CD8-positive, alpha-beta memory T cell (primary cell): ENCODE measurements at places on chromosomes 12 and 14. TPM values are rescaled to one million over a fixed set of nuclear protein-coding genes. Genes with fewer than 3 reads are reported as not detected.

DNA sequence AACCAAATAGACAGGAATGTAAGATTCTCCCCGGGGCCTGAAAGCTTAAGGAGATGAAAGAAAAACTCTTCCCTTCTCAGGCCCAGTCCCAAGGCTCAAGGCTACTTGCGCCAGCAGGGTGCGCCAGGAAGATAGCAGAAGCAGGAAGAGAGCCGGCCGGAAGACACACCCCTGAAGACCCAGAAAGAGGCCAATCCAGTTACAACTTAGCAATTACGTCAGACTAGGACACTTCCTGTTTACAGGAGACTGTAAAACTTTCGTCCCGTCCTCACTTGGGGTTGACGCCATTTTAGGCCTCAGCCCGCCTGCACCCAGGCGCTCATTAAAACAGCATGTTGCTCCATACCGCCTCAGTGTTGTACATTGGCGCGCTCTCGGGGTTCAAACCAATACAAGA lies 9.4 kb downstream of the COX16 start:
- DNase-seq, result no peak
- no peaks in the 10 kb centered on the region for H3K27me3 ChIP-seq
- no peaks in the 10 kb centered on the region for H3K36me3 ChIP-seq
- no peak overlapping the region for H3K4me3 ChIP-seq

SLC35E3 gene
- total RNA-seq, result 4.0 TPM

IL23A gene
- 26.9 TPM for total RNA-seq

ITPK1 gene
- 66.1 TPM for total RNA-seq

PUS1 gene
- total RNA-seq, result 107 TPM

ANGEL1 gene
- total RNA-seq, result 17.1 TPM

DNA sequence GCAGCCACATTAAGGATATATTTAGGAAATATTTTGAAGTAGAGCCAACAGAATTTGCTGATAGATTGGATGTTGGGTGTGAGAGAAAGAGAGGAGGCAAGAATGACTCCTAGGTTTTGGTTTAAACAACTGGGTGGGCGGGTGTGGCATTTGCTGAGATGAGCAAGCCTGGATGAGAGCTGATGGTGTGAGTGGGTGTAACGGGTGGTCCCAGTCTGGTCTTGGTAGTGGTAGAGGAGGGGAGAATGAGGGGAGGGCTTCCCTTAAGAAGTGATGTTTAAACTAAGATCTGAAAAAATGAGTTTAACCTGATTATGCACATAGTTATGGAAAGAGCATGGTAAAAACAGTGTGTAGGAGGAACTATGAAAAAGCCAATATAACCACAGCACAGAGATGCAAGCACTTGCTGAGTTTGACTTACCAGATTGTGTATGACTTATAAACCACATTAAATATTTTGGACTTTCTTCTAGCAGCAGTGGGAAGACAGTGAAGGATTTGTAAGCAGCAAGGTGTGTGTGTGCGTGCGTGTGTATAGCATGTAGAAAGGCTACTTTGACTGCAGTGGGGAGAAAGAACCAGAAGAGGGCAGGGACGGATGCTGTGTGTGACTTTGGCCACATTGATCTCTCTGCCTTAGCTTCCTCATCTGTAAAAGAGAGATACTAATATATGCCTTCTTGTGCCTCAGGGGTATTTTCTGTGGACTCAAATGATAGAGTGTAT lies 139.7 kb downstream of the PRIMA1 start:
- no peaks in the 10 kb centered on the region for H3K4me1 ChIP-seq
- H3K4me3 ChIP-seq, result no peak overlapping the region
- no peak overlapping the region for H3K27ac ChIP-seq
- H3K36me3 ChIP-seq, result no peaks in the 10 kb centered on the region
- H3K27me3 ChIP-seq, result no peaks in the 10 kb centered on the region
- DNase-seq, result no peak

DNA sequence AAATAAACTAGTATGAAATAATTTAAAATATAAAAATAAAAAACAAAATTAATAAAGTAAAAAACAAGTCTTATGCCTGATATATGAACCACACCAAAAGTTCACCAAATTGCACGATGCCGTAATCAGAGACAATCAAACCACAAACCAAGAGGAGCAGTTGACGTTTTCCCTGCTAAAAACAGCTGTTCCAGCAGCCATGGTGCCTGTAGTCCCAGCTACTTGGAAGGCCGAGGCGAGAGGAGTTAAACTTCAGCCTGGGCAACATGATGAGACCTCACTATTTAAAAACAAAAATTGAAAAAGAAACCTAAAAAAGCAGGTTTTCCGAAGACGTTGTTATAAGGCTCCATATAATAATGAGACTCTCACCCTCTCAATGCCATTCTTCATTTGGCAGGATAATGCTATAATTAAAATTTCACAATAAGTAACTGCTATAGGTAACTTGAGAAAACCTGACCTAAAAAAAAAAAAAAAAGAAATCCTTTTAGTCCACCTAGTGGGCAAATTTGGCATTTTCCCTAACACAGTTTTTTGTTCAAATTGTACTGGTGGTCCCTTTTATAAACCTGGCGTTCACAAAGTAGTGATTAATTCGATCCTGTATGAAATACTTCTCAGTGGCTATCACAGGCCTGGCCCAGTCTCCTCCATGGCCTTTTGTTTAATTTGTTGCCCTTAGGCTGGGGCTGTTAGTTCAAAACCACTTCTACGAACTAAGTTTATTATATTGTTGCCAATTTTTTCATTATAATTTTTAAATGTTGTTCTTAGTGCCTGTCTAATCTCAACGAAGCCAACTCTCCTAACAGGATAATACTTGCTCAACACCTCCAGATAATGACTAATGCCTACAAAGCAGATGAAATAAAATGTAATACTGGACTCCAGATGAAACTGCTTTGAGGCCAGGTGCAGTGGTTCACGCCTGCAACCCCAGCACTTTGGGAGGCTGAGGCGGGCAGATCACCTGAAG lies 62.1 kb downstream of the TNFAIP2 start:
- no peaks in the 10 kb centered on the region for H3K36me3 ChIP-seq
- no peaks in the 10 kb centered on the region for H3K4me1 ChIP-seq
- H3K4me3 ChIP-seq, result no peak overlapping the region
- no peak overlapping the region for H3K27ac ChIP-seq
- DNase-seq, result no peak

DNA sequence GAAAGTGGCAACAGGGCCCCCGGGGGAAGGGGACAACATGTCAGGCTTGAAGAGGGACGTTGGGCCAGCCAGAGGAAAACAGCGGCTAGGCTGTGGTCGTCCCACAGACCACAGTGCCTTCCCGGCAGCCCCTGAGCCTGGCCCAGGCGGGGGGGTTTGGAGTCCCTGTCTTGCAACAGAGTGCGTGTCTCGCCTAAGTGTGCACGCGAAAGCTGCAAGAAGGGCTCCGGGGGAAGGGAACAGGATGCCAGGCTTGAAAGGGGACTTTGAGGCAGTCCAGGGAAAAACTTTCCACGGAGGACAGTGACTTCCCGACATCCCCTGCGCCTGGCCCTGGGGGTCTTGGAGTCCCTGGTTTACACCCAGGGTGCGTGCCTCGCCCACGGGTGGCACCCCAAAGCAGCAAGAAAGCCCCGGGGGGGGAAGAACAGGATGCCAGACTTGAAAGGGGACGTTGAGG lies 157.5 kb upstream of the ALG10B start:
- no peak for DNase-seq
- no peaks in the 10 kb centered on the region for H3K36me3 ChIP-seq
- H3K27me3 ChIP-seq, result no peaks in the 10 kb centered on the region

ADAMTS20 gene
- total RNA-seq, result not detected

LIN7A gene
- not detected for total RNA-seq

- H3K4me1 ChIP-seq, result no peaks in the 10 kb centered on the region
- no peak for DNase-seq
- H3K27ac ChIP-seq, result no peak overlapping the region
- no peak overlapping the region for H3K4me3 ChIP-seq
Measured at GRCh38 chr14:33728010-33728498, 222.8 kb downstream of the EGLN3 start.

GRCh38 chr14:67999705-68000384 lies 180.3 kb downstream of the RAD51B start:
- no peak overlapping the region for H3K4me3 ChIP-seq
- no peaks in the 10 kb centered on the region for H3K36me3 ChIP-seq
- no peak for DNase-seq
- H3K27ac ChIP-seq, result no peak overlapping the region

DNA sequence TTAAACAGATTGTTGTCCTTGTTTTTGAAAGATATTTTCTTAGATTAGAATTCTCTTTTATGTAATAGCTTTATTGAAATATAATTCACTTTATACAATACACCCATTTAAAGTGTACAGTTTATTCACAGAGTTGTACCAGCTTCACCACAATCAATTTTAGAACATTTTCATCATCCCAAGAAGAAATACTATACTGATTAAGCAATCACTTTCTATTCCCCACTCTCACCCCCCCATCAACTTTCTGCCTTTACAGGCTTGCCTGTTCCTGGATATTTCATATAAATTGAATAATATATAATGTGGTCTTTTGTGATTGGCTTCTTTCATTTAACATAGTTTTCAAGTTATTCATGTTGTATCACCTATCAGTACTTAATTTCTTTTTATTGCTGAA lies 44.4 kb downstream of the ARHGAP5 start:
- H3K27ac ChIP-seq, result no peak overlapping the region
- no peaks in the 10 kb centered on the region for H3K4me1 ChIP-seq
- no peak overlapping the region for H3K4me3 ChIP-seq
- DNase-seq, result no peak

GRCh38 chr12:75760573-75761294 lies 249.3 kb upstream of the KRR1 start:
- no peaks in the 10 kb centered on the region for H3K27me3 ChIP-seq
- no peak overlapping the region for H3K27ac ChIP-seq
- no peaks in the 10 kb centered on the region for H3K36me3 ChIP-seq
- no peaks in the 10 kb centered on the region for H3K4me1 ChIP-seq

FITM1 gene
- 0.58 TPM for total RNA-seq

AMHR2 gene
- not detected for total RNA-seq

DNA sequence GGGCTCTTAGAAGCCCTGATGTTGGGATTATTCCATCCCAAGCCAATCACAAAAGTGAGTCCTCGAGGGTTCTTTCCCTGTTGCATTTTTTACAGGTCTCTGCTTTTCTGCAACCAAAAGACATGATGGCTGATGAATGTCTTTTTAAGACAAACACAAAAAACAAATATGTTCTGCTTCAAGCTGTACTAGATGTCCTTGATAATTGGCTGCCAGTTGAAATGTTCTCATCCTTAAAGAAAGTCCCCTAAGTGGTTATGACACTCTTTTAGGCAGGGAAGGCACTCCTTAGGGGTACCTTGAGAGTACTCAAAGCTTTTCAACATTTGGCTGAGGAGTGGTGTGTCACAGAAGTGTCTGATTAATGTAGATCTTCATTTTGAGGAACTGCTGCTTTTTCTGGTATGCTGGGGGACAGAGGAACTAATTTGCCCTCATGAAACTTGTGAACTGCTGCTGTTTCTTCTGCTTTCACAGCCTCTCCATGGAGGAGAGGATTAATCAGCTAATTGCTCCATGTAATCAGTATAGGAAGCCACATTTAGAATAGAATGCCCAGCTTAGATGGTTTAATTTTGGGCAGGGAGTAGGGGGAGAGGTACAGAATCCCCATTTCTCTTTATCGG lies 22.8 kb upstream of the IGF1 start:
- no peaks in the 10 kb centered on the region for H3K4me1 ChIP-seq
- H3K27me3 ChIP-seq, result no peaks in the 10 kb centered on the region
- no peak overlapping the region for H3K27ac ChIP-seq
- H3K4me3 ChIP-seq, result no peak overlapping the region
- DNase-seq, result no peak

GRCh38 chr14:32542507-32542906 lies 213.4 kb downstream of the AKAP6 start:
- H3K27me3 ChIP-seq, result no peaks in the 10 kb centered on the region
- H3K4me3 ChIP-seq, result no peak overlapping the region
- no peaks in the 10 kb centered on the region for H3K36me3 ChIP-seq
- H3K4me1 ChIP-seq, result no peaks in the 10 kb centered on the region
- DNase-seq, result no peak

- H3K27me3 ChIP-seq, result no peaks in the 10 kb centered on the region
- DNase-seq, result no peak
- no peaks in the 10 kb centered on the region for H3K36me3 ChIP-seq
- H3K4me1 ChIP-seq, result no peaks in the 10 kb centered on the region
Measured at GRCh38 chr12:119783787-119784186, 93.3 kb downstream of the CIT start.

GRCh38 chr14:64324895-64325294 lies 30.7 kb upstream of the ESR2 start:
- H3K27ac ChIP-seq, result no peak overlapping the region
- H3K36me3 ChIP-seq, result no peaks in the 10 kb centered on the region
- H3K4me3 ChIP-seq, result no peak overlapping the region
- no peaks in the 10 kb centered on the region for H3K4me1 ChIP-seq
- H3K27me3 ChIP-seq, result no peaks in the 10 kb centered on the region

- H3K36me3 ChIP-seq, result no peaks in the 10 kb centered on the region
- H3K4me3 ChIP-seq, result no peak overlapping the region
- H3K27me3 ChIP-seq, result no peaks in the 10 kb centered on the region
- H3K4me1 ChIP-seq, result no peaks in the 10 kb centered on the region
Measured at GRCh38 chr12:92802906-92803305, 100.1 kb downstream of the PLEKHG7 start.

- H3K4me1 ChIP-seq, result no peaks in the 10 kb centered on the region
- no peak for DNase-seq
- no peaks in the 10 kb centered on the region for H3K36me3 ChIP-seq
- no peak overlapping the region for H3K27ac ChIP-seq
- H3K4me3 ChIP-seq, result no peak overlapping the region
Measured at GRCh38 chr14:34055157-34055950, 104.5 kb upstream of the EGLN3 start.

- no peak overlapping the region for H3K4me3 ChIP-seq
- DNase-seq, result no peak
- no peaks in the 10 kb centered on the region for H3K36me3 ChIP-seq
- H3K27me3 ChIP-seq, result no peaks in the 10 kb centered on the region
- H3K27ac ChIP-seq, result no peak overlapping the region
- H3K4me1 ChIP-seq, result no peaks in the 10 kb centered on the region
Measured at GRCh38 chr12:66836623-66837310, 157.9 kb upstream of the GRIP1 start.

DNA sequence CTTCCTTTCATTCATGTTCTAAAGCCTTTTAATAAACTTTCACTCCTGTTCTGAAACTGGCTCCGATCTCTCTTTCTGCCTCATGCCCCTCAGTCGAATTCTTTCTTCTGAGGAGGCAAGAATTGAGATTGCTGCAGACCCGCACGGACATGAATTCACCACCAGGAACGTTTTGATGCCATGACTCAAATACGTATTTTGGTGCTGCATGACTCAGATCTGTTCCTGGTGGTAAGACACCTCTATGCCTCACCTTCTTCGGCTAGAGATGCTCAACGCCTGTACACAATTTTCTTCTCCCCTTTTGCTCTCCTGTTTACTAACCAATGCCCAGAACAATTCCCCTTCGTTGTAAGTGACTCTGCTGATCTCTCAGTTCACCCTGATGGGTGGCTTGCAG lies 52.0 kb upstream of the RIMBP2 start:
- no peak for DNase-seq
- no peaks in the 10 kb centered on the region for H3K4me1 ChIP-seq
- no peak overlapping the region for H3K27ac ChIP-seq

GPD1 gene
- total RNA-seq, result 0.70 TPM
